ENCODE measurements at places on chromosomes 5 and 9.

DNA sequence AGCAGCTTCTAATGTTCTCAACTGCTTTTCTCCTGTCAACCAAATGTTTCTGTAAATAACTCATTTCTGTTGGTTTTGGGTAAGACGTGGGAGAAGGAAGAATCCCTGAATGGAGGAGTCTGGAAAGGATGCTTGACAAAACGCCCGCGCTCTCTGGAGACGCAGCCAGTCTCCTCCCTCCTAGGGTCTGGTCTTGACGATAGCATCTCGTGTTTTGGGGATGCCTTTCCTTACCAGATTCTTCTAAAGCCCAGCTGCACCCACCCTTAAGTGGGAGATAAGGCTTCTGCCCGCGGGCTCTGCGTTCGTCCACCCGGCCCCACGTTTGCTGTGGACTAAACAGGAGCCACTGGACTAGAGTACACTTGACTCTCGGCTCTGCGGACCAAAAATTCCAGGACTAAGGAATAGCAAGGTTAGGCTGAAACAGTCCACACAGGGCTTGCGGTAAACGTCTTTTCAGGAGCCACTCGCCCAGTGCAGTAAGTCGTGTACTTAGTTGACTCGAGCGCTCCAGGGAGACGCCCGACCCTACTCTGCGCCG is 491 bp upstream of the CTSL start:
- DNase-seq = no peak

DNA sequence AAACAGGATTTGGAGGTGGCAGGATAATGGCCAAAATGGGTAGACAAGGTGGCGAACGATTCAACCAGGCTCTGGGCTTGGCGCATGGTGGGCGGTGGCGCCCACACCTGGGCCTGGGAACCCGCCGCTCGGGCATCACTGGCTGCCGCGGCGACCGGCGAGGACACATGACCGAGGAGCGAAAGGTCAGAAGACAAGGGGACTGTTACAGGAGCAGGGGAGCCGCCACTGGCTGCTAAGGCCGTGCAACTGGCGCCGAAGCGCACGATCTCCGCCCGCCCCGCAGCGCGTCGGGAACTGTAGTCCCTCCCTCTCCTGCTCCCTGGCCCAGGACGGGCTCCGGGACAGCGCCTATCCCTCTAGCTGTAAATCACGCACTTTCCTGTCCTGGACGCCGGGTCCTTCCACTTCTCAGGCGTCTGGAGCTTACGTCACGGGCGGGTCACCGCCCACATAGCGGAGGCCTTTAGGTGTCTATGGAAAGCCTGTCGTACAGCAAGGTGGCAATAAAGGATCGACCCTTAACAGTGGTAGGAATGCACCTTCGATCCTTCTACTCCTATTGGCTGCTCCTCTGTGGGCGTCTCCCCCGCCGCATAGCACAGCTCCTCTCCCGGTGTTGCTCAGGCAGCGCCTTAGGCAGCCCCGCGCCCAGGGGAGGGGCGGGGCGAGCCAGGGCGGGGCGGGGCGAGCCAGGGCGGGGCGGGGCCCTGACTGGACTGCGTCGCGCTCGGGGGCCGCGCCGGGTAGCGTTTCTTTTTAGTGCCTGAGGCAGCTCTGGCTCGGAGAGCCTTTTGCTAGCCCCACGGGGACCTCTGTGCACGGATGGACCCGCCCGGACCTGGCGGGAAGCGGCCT is at the start of gene ICE1:
TSS of gene ICE1 (plus strand) at position 717 of the 858 bp plus-strand sequence. CDS start 239 bp downstream, outside the sequence.
- DNase-seq = peak; percentile 95

GRCh38 chr5:78706381-78706780 is 57.8 kb upstream of the LHFPL2 start:
- no peak for DNase-seq

- DNase-seq = peak; percentile 33
Observed at GRCh38 chr5:35029333-35029732, 18.4 kb downstream of the AGXT2 start.

DNA sequence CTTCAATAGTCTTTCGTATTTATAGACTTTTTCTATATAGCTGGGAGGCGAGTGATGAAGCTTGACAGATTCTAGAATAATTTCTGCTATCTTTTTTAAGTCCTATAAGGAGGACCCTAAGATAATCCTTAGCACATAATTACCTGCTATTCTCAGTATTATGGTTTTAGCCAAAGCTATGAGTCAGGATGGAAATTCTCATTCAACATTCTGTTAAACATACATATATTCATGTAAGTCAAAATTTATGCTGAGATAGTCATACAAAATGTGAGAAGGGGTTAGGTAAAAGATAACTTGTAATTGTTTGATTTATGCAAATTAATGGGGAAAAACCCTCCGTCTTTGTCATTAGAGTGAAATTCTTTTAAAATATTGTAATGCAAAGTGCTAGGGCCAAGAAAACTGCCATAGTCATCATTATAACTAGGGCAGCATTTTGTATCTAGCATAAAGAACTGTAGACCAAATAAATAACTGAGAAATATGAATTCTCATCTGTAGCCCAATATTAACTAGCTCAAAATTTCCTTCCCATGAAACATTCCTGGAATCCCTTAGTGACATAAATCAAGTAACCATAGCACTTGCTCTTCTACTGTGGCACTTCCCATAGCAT is 118.5 kb downstream of the MRPS30 start:
- DNase-seq = no peak

Data from mammary epithelial cell (primary cell).